Amniotic stem cell (primary cell): ENCODE measurements at places on chromosomes 12 and 14.

DNA sequence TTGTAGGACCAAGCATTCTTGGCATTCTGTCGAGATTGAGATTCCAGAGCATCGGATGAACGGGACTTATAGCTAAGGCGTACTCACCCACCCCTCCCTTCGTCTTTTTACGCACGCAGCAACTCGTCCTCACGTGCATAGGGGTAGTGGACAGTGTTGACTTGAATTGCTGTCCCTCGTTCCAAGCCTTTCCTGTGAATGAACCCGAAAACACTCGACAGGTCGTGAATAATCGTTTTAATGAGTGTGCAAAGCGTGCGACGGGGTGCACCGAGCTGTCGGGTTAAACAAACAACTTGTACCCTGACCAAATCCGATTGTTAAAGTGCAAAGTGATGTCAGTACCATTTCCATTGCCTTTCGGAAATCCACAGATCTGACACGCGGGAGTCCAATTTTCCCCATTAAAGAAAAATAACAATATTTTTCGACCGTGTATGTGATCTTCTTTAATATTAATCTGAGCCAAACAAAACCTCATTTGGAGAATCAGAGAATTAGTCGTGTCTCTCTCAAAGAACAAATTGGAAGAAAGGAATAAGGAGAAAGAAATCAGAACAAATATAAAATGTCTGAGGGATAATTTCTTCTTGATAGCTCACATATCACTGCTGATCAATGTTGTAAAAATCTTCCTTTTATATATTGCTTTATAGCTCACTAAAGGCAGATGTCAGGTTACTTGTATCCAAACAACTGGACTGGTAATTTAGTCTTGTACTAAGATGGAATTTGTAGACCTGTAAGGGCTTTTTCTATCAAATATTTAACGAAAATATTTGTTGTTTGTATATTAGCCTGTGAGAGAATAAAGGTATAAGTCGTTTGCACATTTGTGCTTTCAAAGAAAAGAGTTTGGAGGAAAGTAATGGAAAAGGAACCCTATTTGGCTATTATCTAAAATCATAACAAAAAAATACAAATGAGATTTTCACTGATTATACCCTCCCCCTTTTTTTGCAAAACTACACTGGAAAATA, 11.8 kb downstream of the FOXG1 start:
- DNase-seq = no peak

DNA sequence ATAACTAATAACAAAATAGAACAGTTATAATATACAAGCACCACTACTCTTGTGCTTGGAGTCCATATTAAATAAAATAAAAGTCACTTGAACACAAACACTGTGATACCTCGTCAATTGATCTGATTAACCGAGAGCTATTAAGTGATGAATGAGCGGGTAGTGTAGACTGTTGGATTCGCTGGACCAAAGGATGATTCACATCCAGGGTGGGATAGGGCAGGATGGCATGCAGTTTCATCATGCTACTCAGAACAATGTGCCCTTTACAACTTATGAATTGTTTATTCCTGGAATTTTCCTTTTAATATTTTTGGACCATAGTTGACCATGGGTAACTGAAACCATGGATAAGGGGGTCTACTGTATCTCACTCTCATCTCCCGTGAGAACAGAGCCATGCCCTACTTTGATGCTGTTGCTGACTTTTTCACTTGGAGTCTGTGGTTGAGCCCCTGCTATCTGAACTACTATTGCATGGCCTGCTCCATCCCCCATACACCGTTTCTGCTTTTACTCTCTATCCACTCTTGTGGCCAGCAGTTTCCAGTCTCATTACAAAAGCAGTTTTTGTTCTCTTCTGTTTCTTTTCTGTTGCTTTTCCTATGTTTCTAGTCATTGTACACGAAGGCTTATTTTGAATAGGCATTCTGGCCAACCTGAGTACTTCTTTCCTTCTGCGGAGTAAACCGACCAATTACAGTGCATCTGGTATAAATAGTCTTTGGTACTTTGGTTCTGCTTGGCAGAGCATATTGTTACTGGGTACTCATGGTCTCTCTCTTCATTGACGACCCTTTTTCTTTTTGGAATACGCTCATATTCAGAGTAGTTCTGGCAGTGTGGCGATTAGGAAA, 12.2 kb downstream of the TMTC2 start:
- DNase-seq = no peak

DNA sequence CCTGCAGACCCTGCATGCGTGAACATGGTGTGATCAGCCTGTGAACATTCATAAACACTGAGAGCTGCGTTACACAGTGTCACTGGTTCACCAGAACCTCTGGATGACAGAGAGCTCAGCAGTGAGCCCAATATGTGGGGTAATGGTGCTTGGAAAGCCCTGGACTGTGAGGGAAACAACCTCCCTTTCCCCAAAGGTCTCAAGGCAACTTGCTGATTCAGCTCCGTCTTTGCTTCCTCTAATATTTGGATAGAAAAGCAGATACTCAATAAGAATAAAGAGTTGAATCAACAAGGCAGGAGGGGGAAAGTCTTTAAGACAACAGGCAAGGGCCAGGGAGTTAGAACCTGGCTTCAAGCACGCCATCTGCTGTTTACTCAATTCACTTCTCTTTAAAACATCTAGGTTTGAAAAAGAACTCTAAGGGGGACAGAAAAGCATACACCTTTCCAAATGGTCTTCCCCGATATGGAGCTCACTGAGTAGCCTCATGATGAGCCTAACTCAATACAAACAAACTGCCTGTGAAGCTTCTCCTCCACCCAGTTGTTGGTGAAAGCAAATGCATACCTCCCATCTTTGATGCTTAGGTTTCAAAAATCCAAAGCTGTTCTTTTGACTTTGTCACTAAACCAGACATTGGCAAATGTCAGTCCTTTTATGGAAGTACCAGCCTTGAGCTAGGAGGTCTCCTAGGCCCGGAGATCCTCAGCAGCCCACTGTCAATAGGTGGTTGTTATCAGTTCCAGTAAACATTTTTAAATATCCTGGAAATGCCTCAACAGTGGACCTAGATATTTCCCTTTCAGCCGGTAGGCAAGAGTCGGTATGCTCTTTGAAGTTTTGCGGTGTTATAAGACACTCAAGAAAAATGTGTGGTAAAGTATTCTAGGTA, 76.1 kb downstream of the SAMD4A start:
- DNase-seq = no peak

- DNase-seq = no peak
These were observed 3.1 kb downstream of the CACNA2D4 start for GRCh38 chr12:1915082-1915968.

GRCh38 chr12:56029166-56029519, 8.3 kb downstream of the IKZF4 start:
- no peak for DNase-seq

- DNase-seq = no peak
These were observed 217.0 kb downstream of the SLC25A21 start for GRCh38 chr14:36955376-36955775.

DNA sequence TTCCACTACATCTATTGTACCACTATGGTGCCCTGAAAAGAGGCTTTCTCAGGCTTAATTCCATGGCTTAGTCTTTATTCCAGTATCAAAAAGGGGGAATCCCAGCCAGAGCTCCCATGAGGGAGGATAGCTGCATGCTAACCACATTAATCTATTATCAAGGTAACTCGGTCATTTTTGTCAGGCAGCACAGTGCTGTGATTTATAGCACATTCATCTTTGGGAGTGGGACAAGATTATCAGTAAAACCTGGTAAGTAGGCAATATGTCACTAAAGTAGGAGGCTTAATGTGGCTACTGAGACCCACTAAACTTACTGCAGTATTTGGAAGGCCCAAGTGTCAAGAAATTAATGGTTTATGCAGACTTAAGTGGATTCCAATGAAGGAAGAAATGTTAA, 58.9 kb downstream of the DAD1 start:
- DNase-seq = no peak
